ENCODE measurements at places on chromosomes 5 and 9.

- DNase-seq = no peak
These were observed 16.5 kb upstream of the ODF2 start for GRCh38 chr9:128439273-128439672.

DNA sequence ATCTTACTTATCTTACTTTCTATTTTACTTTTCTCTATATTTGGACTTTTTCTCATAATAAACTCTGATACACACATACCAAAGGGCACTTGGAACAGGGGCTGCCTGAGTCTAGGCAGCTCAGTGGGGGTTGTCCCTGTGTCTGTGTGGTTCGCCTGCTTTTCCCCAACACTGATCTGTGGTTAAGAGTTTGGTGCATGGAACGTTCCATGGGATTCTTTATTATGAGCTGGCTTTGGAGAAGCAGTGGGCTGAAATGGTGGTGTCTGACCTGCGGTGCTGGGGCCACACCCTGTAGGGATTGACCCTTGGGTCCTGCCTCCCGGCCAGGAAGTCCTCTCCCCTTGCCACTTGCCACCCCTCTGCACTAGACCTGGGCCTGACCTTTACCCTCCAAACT lies 47.4 kb downstream of the ANKRD33B start:
- no peak for DNase-seq

- DNase-seq = no peak
These were observed 38.5 kb downstream of the DDX31 start for GRCh38 chr9:132631280-132631679.

DNA sequence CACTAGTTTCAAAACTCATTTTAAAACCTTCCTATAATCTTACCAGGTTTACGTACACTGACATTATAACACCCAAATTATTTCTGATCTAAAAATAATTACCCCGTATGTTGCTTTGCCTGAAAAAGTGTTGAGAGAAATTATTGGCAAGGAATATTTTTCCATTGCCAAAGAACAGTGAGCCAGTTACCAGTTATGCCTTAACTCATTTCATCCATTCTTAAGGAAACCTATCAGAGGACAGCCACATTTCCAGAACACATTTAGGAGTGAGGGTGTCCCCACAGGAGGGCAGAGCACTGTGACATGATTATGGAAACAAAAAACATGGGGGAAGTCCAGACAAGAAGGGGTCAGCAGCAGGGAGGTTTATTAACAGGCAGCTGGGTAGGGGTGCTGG lies 52.2 kb downstream of the GABBR2 start:
- no peak for DNase-seq

- no peak for DNase-seq
These were observed 60.3 kb downstream of the ADAMTS2 start for GRCh38 chr5:179284751-179285631.

DNA sequence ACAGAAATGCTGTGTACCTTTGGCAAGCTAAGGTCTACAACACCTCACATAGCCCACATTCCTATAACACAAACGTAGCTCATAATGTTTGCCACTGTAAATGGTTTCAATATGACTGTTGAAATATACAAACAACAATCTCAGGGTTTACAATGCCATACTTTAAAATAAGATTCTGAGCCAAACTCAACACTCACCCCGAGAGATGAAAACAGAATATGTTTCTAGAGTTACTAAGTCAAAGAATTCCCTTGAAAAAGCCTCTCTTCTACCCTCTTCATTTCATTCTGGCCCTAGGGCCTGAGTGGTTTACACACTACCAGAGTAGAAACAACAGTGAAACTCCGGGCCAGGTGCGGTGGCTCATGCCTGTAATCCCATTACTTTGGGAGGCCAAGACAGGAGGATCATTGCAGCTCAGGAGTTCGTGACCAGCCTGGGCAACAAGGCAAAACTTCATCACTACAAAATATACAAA lies 72.6 kb downstream of the MYO10 start:
- no peak for DNase-seq

DNA sequence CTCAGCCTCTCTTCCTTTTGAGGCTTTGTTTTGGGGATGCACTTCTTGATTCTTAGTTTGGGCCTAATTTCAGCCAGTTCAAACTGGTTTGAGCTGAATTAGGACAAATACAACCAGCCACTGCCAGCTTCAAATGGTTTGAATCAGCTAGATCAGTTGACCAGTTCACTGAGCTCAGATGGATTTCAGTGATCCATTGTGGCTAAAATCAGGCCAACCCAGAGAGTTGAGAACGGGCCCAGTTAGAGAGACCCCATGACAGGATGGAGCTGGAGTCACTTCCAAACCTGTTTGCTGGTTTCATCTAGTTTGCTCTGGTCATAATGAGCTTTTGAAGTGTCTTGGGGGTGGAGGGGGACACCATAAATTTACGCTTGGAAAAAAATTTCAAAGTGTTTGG lies 48.0 kb upstream of the NEK6 start:
- DNase-seq = no peak

DNA sequence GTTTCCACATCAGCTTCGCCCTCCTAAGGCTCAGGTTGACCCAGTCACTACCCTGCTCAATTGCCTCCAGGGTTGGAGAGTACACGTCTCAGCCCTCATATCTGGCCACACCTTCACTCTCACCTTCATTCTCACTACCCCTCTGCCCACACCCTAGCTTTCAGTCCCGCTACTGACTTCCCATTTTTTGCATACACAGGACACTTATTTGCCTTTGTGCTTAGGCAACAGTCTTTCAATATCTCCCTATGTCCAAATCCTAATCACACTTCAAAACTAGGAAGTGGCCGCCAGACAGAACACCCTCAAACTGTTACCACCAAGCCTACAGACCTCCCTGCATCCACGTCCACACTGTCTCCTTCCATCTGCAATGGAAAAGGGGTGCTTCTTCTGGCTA lies 10.9 kb downstream of the MCTP1 start:
- DNase-seq = no peak

DNA sequence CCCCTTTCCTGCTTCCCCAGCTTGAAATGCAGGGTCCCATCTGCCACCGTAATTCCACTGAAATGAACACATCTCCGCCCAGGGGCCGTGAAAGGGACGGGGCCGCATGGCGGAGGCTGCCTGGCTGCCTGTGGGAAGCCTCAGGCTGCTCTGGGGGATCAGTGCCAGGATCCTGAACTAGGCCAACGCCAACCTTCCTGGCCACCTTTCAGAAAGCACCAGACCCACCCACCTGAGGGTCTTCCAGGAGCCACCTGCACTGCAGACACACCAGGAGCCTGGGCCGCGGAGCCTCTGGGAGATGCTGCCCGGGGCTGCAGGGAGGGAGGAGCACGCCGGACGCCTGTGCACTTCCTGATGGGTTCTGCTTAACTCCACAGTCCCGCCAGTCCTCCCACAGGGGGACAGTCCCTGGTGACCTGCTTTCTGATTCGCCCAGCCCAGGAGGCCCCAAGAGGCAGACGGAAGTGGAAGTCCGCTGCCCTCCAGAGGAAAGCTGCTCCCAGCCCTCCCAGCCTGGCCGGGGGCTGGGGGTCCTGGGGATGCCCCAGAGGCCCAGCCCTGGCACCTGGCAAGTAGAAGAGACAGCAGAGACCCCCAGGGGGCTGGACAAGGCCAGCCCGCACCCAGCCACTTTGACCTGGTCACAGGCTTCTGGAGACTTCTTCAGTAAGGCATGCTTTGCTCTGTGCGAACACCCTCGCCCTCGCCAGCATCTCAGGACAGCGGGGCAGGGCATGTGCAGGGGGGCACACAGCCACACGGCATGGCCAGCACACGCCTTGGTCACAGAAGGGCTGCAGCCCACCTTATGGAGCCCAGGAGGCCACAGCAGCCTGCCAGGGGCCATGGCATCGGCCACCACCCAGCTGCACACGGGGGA lies at the start of gene CARD9:
TSS of gene CARD9 (minus strand) at position 370 of the 883 bp plus-strand sequence. CDS start 1,591 bp downstream, outside the sequence.
- DNase-seq = no peak

DNA sequence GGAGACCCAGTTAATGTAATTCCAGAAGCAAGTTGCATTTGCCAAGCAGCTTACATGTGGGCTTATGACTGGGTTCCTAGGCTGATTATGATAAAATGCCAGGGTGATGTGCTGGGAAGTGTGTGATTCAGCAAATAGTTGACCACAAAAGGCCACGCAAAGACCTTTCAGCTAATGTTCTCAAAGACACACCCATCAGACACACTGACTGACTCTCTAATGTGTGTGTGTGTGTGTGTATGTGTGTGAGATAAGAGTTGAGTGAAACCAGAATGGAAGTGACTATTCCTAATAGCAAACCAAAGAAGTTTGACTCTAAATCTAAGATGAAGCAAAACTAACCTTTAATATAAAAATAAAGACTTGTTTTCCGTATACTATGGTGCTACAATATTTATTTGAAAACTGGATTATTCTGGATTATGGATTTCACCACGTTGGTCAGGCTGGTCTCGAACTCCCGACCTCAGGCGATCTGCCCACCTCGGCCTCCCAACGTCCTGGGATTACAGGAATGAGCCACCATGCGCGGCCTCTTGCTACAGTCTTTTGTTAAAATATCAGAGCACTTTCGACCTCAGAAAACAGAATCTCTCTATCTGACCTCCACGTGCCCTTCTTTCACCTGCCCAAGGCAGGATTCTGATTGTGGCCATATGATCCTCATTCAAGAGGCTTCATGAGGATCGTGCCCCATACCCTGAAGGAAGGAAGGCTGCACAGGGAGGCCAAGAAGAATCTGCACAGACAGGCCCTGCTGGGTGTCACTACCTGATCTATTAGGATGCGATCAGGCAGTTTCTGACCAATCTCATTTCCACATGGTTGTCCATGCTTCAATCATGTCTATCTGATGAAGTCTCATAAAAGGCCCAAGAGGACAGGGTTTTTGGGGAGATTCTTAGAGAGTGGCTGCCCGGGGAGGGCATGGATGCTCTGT lies 75.6 kb downstream of the USP20 start:
- DNase-seq = no peak

DNA sequence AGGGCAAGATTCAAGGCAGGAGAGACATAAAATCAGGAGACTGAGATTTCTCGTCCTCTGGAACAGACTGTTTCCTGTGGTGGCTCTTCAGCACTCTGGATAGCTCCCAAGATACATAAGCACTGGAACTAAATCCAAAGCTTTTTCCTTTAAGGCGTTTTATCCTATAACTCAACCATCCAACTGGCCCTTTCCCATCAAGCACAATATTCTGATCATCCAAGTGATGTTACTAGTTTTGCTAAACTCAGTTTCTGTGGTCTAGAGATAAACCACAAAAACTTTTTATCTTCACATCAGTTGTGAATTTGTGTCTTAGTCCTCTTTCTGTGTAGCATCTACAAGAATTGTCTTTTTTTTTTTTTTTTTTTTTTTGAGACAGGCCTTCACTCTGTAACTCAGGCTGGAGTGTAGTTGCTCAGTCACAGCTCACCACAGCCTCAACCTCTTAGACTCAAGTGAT lies 299.4 kb downstream of the COX7C start:
- DNase-seq = peak; percentile 37

DNA sequence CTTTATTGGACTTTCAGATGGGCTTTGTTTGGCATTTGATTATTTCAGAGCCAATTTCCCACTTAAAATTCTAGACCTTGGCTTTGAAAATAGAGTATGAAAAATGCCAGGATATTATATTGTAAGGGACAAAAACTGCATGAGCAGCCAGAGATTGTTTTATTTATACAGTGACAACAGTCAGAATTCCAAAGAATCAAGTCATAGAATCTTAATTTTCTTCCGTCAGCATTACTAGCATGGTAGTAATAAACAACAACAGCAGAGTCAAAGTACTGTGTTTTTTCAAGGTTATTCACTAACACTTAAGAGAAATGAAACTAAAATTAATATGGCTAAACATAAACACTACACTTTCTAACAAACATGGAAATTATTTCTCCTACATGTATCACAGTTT lies 52.2 kb downstream of the MLLT3 start:
- DNase-seq = no peak

DNA sequence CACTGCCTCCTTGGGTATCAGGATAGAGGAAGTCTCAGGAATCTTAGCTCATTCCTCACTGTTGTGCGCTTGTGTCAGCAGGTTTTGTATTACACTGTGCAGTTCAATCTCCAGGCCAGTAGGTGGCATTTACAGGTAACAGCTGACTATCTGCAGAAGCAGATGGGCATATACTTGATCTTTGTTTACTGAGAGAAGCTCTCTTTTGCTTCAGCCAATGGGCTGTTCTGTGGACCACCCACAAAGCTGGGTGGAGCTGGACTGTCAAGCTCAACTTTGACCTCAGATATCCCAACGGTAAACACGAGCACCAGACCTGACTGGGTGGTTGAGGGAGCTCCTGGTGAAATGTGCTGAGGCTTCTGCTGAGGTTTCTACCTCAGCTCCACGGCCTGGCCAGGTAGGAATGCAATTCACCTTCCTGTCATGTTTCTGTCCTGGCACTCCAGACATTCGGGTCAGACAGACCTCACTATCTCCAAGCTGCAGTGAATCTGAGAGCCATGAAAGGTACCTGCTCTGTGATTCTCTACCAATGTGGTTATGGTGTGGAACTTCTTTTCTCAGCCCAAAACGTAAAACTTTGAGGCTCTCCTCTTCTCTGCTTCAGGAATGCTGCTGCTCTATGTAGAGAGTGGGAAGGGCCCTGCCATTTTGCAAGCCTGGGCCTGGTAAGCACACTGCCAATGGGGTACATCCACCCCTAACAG lies 167.9 kb upstream of the ACTBL2 start:
- DNase-seq = peak; percentile 14

GRCh38 chr5:145854651-145855258 lies 18.1 kb downstream of the GRXCR2 start:
- no peak for DNase-seq

GRCh38 chr5:132370971-132371602 lies 1.6 kb downstream of the SLC22A5 start:
- no peak for DNase-seq

GRCh38 chr9:136044971-136045594 lies 50.0 kb downstream of the NACC2 start:
- DNase-seq = no peak

DNA sequence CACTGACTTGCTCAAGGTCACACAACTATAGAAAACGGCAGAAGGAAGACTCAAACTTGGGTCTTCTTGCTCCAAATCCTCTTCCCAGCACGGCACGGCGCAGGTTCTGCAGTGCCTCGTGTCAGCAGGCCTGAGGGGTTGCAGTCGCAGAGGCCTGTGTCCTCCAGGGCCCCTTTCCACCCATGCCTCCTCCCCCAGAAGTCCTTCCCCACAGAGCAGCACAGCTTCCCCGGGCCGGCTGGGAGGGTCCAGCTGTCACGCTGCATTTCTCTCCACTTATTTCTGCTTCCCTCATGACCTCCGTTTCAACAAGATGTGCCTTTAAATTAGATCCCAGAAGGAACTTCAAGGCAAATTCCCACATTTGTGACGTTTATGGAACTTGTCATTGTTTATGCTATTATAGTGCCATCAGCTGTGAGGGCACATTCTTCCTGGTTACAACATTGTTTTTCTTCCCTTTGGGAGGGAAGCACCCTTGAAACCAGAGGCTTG lies 148.4 kb downstream of the C5orf15 start:
- no peak for DNase-seq

- DNase-seq = no peak
These were observed 163.7 kb upstream of the KIF2A start for GRCh38 chr5:62142351-62142750.
